Cerebellar nuclear complex (tissue), 1 donor: ENCODE measurements at places on chromosomes 12 and 14.

GRCh38 chr12:54452628-54453027 lies 20.8 kb downstream of the GTSF1 start:
- DNase-seq = no peak

DNA sequence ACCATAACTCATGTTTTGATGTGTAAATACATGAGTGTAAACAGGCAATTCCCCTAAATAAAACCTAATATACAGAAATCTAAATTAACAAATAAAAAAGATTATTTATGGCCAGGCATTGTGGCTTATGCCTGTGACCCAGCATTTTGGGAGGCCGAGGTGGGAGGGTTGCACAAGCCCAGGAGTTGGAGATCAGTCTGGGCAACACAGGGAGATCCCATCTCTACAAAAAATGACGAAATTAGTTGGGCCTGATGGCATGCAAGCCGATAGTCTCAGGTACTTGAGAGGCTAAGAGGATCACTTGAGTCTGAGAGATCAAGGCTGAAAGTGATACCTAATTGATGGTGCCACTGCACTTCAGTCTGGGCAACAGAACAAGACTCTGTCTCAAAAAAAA lies 48.7 kb downstream of the BCAT1 start:
- DNase-seq = no peak

GRCh38 chr14:85252011-85252410 lies 277.9 kb upstream of the FLRT2 start:
- DNase-seq = no peak

DNA sequence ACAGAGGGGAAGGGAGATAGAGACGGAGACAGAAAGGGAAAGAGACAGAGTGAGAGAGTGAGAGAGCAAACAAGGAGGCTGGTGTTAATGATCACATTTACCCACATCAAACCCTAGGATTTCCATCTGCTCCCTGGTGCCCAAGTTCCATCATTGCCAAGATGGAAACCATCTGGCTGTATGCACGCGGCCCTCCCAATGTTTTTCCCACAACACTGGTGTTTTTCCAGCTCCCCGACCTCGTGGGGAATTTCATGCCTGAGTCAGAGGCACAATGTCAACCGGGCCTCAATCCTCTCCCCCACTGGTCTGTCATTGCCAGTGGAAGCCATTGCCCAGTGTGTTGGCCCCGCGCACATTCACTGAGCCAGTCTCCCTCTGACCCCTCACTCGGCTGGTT lies 19.9 kb upstream of the BDKRB2 start:
- DNase-seq = no peak

DNA sequence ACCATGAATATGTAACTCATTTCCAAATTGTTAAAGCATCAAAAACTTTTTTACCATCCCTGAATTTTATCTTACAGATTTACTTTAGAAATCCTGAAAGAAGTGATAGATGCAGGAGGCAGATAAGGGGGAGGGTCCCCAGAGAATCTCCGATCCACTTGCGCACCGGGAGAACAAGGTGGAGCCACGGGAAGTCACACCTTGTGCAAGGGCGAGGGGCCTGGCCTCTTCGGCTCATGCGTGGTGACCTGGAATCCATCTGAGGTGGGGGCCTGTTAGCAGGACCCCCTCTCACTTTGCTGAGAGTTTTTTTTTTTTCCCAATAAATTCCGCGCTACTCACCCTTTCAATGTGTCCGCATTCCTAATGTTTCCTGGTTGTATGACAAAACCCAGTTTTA lies 80.2 kb upstream of the CDKN3 start:
- DNase-seq = no peak

DNA sequence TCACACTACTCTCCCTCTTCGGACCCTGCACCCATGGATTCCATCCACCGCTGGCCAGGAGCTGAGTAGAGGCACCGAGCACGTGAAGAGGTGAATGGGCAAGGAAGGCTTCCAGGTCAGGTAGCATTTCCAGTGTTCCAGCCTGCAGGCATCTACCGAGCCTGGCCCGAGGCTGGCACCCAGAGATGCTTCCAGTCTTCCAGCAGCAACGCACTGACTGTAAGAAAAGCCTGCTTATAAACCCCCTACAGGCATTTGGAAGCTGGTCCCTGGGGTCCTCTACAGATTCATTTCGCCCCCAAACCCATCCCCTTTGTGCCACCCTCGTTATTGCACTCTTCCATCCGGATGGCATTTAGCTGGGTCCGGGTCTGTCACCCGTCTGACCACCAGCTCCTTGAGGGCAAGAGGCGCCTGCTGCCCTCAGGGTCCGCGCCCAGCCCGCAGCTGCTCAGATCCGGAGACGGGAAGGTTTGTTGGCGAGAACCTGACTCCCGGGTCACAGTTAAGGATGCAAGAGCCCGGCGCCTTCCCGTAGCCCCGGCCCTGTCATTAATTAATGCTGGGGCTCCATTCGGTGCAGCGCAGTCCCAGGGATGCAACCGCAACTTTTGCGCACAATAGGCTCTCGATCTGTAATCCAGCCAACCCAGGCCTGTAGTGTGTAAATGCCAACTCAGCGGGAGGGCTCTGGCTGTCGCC lies 614 bp upstream of the MARK3 start:
- DNase-seq = no peak

DNA sequence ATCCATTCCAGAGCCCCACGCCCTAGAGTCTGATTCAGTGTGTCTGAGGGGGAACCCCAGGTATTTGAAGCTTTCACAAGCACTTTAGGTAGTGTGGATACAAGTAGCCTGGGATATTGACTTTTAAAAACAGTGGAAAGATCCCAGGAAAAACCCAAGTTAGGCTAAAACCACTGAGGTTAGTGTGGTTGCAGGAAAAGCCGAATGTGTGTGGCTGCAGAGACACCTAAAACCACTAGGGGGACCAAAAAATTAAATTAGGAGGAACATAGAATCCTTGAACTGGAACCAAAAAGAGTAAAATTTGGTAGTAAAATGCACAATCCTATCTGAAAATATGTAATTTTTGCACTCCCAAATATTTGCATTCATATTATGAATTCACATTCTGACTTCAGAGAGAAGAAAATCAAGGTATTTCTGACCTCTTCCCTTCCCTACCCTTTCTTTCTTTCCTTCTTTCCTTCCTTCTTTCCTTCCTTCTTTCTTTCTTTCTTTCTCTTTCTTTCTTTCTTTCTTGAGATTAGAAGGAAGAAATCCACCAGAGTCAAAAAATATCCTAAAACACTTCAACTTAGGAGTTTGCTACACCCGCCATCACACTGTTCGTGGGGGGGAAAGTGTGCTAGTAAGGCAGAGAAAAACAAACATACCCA lies 37.8 kb downstream of the SLCO1A2 start:
- no peak for DNase-seq

DNA sequence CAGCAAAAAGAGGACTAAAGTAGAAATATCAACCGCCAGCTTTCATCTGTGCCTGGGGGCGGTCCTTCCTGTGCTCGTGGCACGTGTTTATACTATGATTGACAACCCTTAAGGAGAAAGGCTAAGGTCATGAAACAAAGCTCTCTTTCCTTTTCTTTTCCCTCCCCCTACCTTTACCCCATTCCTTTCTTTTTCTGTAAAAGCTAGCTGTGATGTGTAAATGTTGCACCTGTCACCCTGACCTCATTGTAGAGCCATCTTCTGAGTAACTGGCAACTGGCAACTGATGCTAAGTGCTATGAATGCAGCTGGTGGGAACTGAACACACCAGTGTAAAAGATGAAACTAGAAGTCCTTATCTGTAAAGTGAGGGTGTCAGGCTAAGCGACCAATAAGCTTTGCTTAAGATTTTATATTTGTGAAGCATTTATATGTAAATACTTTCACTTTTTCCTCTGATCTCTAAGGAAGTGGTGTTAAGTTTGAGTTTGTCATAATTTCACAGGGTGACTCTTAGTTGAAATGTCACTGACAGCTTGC lies 102.8 kb upstream of the BCAT1 start:
- DNase-seq = no peak

GRCh38 chr12:42143452-42144157 lies 1.1 kb downstream of the GXYLT1 start:
- no peak for DNase-seq

- no peak for DNase-seq
Measured at GRCh38 chr14:101215266-101215665, 311.7 kb upstream of the RTL1 start.

GRCh38 chr14:30875788-30876053 lies 1.4 kb downstream of the COCH start:
- DNase-seq = no peak

GRCh38 chr14:105014032-105014431 lies 6.9 kb downstream of the CDCA4 start:
- no peak for DNase-seq

GRCh38 chr12:97316321-97316720 lies 146.3 kb upstream of the RMST start:
- no peak for DNase-seq
